ENCODE measurements at places on chromosomes 5 and 9. TPM values are rescaled to one million over a fixed set of nuclear protein-coding genes. Genes with fewer than 3 reads are reported as not detected.

The CTSV gene
- 0.38 TPM for total RNA-seq

The FAM153A gene
- total RNA-seq = 0.56 TPM

The TAS2R1 gene
- total RNA-seq = 0.28 TPM

The SLC6A3 gene
- not detected for total RNA-seq

The ZFP2 gene
- total RNA-seq = under 0.01 TPM

Data from regular cardiac myocyte (primary cell).